ENCODE measurements at places on chromosomes 11 and 22.

- no peak for DNase-seq
Measured at GRCh38 chr11:122672892-122673291, 17.4 kb downstream of the UBASH3B start.

DNA sequence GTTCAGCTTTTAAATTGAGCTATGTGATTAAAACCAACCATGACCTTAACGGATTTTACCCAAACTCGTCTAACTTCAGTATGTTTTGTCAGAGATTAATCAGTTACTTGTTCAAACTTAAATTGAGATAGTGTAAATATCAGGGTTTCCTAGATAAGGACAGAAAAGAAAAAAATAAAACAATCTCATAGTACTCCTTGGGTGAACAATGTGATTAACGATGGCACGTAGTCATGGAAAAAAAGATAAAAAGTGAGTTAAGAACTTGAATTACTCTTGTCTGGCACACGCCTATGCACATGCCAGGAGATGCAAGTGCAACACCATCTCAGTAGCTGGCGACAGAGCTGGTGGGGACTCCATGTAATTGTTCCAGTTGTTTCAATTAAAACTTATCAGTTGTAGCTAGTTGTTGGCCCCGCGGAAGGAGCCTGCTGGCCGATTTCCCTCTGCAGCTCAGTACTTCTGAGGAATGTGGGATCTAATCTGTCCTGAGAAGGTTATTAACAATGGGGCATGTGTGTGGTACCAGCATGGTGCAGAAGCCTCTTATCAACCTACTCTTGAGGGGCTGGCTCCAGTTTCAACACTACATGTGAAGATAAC lies 3.0 kb downstream of the RASSF10 start:
- no peak for DNase-seq

DNA sequence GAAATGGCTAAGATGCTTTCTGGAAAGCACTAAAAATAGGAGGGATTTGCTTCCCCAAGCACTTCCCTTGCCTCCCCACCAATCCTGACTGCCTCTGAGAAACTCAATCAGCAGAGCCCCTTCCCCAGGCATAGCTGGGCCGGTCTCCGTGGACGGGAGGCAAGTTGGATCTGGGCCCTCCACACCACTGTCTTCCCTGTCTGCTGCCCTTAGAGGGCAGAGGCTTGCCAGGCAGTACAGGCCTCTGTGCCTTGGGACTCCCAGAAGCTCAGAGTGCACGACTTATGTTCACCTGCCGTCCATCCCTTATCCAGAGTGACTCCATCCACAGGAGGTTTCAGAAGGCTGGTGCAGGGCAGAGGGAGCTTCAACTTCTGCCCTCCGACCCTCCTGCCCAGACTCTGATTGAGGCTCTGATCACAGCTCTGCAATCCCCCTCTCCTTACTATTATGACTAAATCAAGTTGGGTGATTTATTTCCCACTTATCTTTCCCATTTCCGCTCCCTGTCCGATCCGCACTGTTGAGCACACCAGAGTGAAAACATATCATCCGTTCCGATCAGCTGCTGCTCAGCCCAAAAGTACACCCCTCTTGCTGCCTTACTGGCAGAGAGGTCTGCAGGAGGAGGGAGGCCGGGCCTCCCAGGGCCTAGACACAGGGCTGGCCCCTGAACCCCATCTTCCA lies 71.8 kb downstream of the DSCAML1 start:
- DNase-seq = no peak

GRCh38 chr22:31659246-31659645 lies 2.8 kb downstream of the PISD start:
- no peak for DNase-seq

- DNase-seq = no peak
Measured at GRCh38 chr11:75530577-75530976, 4.8 kb upstream of the GDPD5 start.

GRCh38 chr11:12598330-12599256 lies 75.6 kb upstream of the TEAD1 start:
- no peak for DNase-seq

DNA sequence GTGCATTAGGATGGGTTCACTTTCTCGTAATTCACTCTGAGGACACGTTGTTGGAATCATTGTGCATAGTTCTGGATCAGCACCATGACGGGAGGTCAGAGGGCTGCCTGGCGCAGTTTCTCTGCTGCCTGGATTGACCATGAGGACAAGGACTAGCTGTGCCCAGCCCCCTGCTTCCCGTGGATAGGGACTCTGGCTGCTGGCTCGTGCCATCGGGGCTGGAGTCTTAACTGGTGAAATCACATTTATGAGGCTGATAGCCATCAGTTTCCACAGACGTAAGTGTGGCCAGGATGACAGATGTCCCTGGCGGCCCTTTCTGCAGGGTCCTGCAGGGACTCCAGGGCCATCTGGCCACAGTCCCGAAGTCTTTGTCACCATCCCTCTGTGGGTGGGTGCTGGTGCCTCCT lies 24.1 kb upstream of the GRAMD4 start:
- DNase-seq = no peak

- DNase-seq = no peak
Measured at GRCh38 chr22:32932176-32932575, 126.0 kb downstream of the SYN3 start.

- peak; percentile 39 for DNase-seq
Measured at GRCh38 chr22:50148991-50149721, 21.4 kb upstream of the PANX2 start.

- DNase-seq = peak; percentile 85
Measured at GRCh38 chr11:67391304-67392182, at the start of gene RAD9A. Gene RAD9A (plus strand): TSS chr11:67391986. CDS start chr11:67392045, 59 bp downstream.

DNA sequence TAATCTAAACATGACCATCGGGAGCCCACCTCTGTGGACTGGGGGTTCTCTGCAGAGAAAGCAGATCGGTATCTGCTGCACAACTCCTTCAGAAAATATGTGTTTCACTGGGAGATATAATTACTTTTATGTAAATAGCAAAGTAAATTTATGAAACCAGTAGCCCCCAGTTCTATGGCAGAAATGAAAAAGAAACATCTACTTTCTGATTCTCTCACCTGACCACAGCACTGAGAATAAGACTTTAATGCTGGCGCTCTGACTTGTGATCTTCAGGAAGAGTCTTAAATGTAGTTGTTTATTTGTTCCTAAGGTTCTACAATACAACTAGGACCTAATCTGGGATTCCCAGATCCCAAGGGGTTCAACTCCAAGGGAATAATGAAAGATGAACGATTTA lies 518.0 kb downstream of the DLG2 start:
- DNase-seq = no peak

DNA sequence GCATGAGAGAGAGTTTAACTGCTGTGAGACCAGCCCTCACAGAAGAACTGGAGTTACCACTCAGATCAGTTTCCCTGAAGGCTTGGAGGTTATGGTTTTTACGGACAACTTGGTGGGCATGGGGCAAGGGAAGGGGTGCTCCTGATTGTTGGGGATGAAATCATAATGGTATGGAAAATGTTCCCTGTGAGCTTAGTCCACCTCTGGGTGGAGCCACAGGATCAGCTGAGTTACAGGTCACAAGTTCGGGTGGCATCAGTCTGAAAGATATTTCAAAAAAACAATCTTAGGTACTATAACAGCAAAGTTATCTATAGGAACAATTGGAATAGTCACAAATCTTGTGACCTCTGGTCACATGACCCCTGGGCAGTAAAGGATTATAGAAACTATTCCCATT lies 162.9 kb downstream of the DLG2 start:
- no peak for DNase-seq

DNA sequence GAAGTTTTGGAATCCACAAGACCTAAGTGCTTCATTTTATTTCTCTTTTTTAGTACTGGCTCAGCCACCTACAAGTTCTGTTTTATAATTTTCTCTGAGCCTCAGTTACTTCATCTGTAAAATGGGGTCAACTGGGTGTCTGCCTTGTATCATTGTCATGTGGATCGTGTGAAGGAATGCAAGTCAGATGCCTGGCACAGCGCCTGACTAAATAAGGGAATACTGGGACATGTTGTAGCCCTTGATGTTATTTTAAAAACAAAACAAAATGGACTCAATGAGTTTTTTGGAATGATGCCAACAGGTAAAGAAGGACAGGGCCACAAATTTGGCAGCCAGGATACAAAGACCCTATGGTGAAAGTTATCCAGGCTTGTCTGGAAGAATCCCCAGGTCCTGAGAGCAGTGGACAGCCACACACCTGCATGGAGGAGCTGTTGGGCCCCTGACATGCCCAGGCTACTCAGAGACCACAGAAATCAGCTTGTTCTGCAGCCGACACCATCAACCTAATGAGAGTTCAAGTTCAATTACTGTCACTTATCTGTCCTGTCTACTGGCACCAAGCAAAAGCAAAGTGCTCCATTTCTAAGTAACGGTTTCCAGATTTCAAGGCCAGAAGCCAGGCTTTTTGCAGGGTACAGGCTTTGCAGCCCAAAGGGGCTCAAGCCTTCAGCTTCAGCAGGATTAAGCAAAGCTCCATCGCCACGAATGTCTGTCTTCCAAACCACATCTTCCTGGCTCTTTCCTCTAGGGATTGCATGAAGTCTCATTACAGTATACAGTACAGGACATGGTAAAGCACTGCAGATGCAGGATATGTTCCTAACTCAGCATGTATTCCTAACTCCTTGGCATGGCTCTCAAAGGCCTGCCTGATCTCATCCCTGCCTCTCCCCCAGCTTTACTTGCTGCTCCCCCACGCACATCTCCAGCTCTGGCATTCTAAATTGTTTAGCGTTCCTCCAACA lies 18.4 kb downstream of the DKK3 start:
- no peak for DNase-seq

DNA sequence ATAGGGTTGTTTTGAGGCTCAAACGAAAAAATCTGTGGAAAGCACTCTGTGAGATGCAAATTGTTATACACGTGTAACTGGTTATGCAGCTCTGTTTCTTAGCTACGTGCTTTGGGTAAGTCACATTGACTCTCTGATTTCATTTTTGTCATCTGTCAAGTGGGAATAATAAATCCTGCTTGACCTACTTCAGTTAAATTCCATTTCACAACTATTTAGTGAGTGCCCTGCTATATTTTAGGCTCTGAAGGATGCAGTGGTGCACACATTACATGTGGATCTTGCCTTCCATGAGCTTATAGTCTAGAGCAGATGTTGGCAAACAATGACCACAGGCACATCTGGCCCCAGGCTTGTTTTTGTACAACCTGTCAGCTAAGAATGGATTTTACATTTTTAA lies 133.6 kb upstream of the PLET1 start:
- DNase-seq = no peak

DNA sequence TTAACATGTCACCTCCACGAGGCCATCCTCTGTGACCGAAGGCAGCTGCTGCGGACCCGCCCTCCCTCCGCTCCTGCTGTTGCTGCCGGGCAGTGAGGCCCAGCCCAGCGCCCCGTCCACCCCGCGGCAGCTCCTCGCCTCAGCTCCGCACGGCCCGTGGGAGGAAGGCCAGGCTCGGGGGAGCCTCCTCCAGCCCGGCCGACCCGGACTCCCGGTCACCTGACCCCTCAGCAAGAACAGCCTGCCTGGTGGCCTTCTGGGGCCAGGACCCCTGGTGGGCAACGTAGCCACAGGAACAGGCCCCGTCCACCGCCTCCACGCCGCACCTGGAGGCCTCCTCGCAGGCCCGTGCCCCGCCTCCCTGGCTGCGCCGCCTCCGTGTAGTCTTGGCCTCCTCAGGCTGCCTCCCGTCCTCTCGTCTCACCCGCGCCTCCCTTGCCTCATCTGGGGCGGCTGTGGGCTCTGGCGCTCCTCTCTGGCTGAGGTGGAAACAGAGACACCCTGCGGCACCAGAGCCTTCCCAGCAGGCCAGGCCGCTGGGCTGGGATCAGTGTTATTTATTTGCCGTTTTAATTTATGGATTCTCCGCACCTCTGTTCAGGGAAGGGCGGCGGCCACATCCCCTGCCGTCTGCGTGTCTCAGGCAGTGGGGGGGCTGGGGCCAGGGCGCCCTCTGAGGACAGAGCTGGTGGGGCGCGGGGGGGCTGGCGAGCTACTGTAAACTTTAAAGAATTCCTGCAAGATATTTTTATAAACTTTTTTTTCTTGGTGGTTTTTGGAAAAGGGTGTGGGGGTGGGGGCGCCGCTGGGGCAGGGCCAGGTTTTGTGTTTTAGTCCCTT lies 25.4 kb downstream of the MOB2 start:
- DNase-seq = no peak

DNA sequence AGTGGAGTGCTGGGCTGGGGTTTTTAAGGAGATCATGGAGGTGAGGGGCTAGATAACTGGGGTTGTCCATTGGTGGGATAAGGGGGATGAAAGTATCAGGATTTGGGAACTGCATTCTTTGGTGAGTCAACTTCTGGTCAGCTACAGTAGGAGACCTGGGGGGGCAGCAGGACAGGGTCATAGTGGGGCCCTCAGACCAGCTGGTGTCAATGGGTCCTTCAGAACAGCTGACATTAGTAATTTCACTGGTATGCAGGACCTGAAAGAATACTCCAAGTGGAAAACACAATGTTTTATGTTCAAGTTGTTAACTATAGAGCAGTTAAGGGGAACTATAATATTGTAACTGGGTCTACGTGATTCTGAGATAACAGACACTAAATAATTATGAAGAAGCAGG lies 2.8 kb upstream of the TTC12 start:
- no peak for DNase-seq

DNA sequence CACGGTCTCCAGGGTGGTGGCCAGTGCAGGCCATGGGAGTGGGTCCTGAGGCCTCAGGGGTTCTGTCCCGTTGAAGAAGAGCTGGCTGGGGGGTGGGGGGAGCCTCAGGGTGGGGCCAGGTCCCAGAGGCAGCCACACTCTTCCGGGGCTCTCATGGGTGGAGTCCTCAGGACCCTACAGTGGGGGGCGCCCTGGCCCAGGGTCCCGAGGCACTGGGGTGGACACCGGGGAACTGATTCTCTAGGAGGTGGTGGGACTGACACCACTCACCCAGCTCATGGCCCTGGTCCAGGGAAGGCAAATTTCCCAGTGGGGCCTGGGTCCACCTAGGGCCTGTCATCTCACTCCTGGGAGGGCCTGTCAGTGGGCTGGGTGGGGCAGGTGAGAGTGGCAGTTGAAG lies 12.8 kb downstream of the GGT5 start:
- no peak for DNase-seq

- DNase-seq = no peak
Measured at GRCh38 chr11:133900176-133901105, 55.1 kb upstream of the SPATA19 start.

GRCh38 chr11:44467413-44467812 lies 98.0 kb upstream of the CD82 start:
- DNase-seq = no peak

Measured in activated CD8-positive, alpha-beta memory T cell treated with anti-CD3 and anti-CD28 coated beads for 48 hours (primary cell).